ENCODE measurements at places on chromosomes 1 and 21.

GRCh38 chr1:36981771-36982622, 52.3 kb downstream of the GRIK3 start:
- no peak for DNase-seq

DNA sequence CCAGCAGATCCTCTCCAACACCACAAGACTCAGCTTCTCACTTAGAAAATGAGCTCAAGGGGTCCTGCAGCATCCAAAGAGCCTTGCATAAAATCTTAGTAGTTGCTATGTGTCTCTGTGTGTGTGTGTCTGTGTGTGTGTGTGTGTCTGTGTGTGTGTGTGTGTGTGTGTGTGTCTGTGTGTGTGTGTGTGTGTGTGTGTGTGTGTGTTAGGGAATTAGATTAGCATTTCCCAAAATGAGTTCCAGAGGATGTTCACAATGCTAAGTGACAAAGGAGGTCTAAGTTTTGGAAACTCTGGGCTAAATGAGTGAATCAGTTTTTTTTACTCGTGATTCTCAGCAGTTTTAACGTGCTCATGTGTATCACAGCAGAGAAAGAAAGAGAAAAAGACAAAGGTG, 30.5 kb downstream of the TNNT2 start:
- no peak for DNase-seq

GRCh38 chr1:41019353-41019745, 2.2 kb downstream of the SLFNL1 start:
- no peak for DNase-seq

- DNase-seq, result peak; percentile 10
Observed at GRCh38 chr1:11925938-11926292, 312 bp downstream of the KIAA2013 start.

DNA sequence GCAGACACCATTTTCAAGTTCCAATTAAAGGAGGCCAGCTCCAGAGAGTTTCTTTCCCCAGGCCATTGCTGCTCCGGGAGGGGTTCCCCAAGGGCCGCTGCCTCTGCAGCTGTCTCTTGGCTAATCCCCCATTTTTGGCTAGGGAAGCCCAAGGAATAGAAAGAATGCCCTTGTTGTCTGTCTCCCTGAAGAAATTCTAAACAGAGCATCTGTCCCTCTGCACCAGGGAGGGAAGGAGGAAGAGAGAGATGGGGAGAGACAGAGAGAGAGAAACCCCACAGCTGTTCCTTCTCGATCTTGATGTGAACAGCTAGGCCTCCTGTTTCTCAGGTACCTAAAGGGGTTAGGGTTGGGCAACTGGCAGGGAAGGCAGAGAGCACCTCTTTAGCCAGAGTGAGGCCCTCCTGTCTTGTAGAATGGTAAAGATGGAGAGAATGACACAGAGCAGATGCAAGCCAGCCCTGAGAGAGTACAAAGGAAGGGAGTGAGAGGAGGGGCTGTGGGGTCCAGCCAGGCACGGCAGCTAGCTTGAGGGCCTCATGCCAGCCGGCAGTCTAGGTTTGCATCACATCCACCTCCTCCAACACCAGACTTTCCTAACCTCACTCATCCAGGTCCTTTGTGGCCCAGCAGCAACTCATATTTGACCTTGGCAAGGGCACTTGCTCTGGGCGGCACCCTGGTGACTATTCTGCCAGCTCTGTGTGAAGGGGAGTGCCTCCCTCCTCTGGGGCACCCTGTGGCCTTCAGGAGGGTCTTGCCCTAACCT, 13.1 kb downstream of the OPTC start:
- DNase-seq, result no peak

GRCh38 chr1:61320575-61320974, 238.2 kb downstream of the NFIA start:
- no peak for DNase-seq

DNA sequence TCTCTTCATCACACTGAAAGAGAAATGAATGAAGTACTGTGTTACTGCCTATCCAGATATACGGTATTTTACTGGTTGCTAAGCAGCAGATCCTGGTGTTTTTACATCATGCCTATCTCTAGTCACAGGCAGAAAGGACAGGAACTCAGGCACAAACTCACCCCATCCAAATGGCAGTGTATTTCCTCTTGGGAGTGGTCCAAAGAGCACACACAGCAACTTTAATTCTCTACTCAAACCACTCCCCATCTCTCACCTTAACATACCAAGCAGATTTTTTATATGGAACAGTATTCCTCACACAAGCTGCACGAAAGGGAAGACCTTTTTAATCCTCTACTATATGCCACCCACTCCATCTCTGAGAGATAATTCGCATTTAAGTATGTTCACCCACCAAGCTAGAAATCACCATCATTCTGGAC, 27.3 kb downstream of the EIF4G3 start:
- DNase-seq, result no peak

DNA sequence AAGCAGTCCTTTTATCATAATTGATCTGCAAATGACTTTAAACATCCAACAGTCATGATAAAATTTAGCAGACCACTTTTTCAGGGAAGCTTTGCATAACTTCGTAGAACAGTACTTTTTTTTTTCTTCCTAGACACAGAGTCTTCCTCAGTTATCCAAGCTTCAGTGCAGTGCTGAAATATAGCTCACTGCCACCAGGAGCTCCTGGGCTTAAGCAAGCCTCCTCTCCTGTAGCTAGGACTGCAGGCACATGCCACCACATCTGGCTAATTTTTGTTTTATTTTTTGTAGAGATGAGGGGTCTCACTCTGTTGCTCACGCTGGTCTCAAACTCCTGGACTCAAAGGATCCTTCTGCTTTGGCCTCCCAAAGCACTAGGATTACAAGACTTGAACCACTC, 3.8 kb downstream of the F13B start:
- DNase-seq, result no peak

- no peak for DNase-seq
Observed at GRCh38 chr1:93033785-93034184, 45.3 kb upstream of the MTF2 start.

DNA sequence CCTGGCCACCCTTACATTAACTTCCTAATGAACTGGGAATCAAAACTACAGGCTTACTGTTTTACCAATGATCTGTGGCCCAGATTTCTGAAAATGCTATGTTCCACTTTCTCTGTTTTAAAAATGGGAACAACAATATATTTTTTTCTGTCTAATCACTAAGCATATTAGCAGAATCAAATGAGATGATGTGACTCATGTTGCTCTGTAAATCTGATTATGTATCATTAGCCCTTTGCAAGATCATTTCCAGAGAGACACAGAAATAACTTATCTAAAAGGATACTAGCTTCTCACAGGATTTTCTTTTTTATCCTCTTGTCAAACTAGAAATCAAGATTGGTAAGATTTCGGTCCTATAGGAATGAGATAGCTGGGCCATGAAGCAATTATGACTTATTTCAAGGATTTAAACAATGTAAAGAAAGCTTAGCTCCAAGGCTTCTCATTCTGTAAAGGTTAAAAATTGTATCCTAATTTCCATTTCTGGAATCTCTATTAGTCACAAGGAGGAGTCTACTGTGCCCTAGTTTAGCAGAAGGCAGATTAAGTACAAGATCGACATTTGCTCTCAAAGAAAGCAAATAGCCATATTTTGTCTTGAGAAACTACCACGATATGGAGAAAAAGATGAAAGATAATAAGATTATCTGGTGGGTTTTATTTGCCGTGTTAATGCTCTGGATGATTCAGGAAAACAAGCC, 32.4 kb upstream of the CAMSAP2 start:
- no peak for DNase-seq

- no peak for DNase-seq
Observed at GRCh38 chr1:11286735-11287410, 13.9 kb downstream of the UBIAD1 start.

DNA sequence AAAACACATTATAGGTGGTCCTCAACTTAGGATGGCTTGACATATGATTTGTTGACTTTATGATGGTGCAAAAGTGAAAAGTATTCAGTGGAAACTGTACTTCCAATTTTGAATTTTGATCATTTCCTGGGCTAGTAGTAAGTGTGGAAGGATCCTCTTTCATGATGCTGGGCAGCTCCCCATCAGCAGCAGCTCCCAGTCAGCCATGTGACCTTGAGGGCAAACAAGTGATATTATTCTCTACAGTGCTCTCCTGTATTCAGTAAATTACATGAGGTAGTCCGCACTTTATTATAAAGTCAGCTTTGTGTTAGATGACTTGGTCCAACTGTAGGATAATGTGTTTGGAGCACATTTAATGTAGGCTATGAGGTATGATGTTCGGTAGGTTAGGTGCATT, 36.4 kb downstream of the SLC22A15 start:
- no peak for DNase-seq

GRCh38 chr1:182714546-182714945, 30.2 kb upstream of the RGS8 start:
- DNase-seq, result no peak

DNA sequence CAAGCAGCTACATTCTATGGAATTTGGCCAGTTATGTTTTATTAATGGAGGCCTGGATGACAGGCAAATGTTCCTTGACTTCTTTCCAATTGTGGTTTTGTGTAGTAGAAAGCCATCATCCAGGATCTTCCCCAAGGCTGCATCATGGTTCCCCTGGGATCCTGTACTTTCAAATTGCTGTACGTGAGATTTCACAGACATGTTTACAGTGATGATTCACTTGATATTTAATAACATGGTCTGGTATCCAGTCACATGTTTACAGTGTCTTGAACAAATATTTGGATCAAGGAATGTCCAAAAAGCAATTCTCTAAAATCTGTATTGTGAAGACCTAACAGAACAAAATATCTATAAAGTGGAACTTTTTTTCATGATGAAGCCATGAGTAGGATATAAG, 68.3 kb upstream of the ST6GALNAC3 start:
- no peak for DNase-seq

All from CD4-positive, alpha-beta T cell treated with Interleukin-10 for 1 hour (primary cell).